ENCODE measurements at places on chromosomes 4 and X.

GRCh38 chr4:89509708-89510281, 202.2 kb upstream of the GPRIN3 start:
- no peak for DNase-seq

DNA sequence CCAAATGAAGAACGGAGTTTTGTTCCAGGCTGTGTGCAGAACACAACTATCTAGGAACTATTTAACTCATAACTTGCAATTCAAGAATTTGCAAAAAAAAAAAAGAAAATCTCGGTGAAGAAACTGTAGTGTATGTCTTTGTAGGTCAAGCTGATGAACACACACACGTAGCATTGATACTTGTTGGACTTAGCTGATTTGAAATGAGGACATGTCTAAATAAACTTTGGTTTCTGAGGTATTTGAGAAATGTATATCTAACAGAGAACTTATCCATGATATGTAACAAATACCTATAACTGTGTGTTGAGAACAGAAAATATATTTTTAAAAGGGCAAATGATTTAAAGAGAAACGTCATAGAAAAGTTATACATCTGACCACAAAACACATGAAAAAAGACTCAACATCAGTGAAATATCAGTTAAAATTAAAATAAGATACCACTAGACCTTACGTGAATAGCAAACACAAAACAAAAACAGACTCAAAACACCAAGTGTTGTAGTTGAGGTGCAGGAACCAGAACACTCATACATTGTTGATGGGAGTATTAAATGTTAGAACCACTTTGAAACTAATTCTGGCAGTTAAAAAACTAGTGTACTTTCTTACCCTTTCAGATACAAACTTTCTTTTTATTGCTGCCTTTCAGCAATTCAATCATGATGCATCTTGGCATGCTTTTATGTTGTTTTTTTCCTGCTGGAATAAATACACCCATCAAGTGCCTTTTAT, 1535.8 kb upstream of the PCDH10 start:
- DNase-seq, result no peak

DNA sequence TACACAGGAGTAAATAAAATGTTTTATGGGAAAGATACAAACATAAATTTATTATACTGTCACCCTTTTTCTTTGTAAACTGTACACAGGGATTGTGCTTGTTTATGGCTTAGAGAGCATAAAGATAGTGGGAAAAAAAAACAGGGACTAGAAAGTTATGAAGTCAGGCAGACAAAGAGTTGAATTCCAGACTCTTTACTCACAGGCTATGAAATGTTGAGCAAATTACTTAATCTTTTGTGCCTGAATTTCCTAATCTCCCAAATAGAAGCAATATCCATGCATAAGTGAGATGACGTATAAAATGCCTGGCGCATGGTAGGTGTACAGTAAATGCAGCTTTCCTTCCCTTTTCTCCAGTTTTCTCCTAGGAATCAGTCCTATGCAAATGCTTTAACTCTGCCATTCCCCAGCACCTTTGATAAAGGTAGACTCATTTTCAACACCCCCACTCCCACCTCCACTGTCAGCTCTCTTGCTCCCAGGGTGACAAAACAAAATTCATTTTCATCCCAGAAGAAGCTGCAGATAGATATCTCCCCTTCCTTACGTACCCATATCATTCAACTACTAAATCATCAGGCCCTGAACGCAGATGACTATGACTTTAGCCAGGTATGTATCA, 44.5 kb upstream of the BTC start:
- no peak for DNase-seq

DNA sequence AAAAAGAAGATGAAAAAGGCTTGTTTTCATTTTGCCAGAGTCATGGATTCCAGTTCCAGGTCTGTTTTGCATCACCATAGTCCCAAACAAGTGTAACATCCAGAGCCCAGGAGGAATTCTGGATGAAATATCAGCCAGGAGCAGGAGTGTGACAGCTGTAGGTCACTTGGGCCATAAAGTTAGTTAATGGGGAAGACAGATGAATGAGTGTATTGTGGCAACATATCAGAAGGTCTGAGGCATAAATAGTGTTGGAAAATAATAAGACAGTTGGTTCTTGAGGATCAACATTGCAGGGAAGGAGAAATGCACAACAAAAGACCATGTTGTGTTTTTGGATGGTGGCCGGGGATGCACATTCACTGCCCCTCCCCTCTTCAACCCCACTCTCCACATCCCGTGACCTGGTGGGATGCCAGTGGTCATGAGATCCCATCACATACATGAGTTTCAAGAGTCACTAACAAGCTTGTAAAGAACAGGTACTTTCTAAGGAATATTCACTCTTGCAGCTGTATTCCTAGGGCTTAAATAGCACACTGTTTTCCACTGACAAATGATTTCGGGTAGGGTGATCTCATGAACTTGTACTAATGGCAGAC, 83.1 kb upstream of the IGFBP7 start:
- DNase-seq, result no peak

DNA sequence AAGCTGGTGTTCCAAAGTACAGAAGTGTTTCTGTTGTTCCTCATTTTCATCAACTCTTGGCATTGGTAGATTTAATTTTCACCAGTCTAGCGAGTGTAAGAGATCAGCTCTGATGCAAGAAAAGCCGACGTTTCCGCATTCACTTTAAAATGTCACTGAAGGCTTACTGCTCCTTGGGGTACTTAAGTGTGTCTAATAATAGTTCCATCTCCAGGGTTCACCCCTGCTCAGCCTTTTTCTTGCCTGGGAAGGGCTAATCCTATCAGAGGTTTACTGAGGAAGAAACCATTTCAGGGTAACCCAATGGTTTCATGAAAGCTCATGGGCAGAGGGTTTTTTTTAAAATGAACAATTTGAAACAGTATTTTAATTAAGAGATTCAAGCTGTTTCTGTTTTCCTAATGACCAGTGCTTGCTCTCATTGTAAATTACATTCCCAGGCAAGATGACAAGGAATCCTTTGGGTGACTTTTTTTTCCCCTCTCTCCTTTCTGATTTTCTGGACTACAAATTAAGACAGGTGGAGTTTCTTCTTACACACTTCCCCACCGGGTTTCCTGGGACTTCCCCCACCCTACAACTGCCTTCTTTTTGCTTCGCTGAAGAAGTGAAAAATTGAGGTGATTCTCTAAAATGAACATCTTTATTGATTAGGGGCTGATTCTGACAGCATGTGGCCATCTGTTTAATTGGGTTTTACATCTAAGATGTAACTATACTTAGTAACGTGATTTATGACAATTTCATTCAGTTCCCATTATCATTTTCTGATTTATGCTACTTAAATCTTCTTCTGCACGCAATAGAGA, 78.7 kb upstream of the CBLL2 start:
- DNase-seq, result no peak

Data from progenitor cell of endocrine pancreas (in vitro differentiated cells).